ENCODE measurements at places on chromosomes 12 and 14.

GRCh38 chr12:95551305-95551704 is at the start of gene USP44:
Gene USP44 (minus strand): TSS chr12:95551476. CDS start chr12:95534256, 17,220 bp downstream.
- DNase-seq = no peak

- DNase-seq = no peak
Observed at GRCh38 chr12:80864046-80864735, 73.5 kb downstream of the LIN7A start.

DNA sequence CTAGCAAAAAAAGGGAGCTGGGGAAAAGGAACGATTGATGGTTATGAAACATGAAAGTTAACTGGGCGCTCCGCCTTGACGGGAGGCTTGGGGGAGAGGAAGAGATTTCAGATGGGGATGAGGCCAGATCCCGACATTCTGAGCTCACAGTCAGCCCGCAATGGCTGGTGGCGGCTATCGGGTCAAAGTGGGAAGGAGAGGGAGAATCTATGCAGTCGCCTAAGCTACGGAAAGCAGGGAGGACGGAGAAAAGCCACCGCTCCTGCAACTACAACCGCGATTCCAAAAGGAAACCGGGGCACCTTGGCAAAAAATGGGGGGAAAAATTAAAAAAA is 502 bp downstream of the MPHOSPH9 start:
- no peak for DNase-seq

GRCh38 chr14:103510724-103511693 is 11.6 kb downstream of the CKB start:
- no peak for DNase-seq

GRCh38 chr14:42023452-42023851 is 416.8 kb downstream of the LRFN5 start:
- no peak for DNase-seq

DNA sequence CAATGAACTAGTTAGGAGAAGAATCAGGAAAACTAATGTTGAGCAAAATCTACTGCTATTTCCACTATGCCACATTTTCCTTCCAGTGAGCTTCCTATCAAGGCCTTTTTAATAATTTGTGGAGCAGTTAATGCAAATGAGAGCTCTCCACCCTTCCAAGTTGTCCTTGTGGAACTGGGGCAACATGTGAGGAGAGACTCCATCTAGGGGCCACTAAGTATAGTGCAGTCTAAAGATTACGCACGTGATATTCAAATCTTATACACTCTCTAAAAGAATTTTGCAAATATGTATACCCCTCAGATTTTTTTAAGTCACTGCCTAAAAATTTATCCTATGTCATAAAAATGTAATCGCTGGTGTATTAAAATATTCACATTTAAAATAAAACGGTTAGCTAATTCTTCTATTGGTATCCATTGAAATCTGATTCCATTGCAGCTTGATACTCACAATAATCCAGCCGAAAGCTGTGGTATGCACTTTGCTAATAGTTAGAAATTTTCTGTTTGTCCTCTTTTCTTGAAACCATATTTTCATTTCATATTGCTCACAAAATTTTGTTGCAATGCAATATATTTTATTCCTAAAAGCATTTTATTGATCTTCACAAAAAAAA is 100.1 kb downstream of the PAH start:
- DNase-seq = no peak

DNA sequence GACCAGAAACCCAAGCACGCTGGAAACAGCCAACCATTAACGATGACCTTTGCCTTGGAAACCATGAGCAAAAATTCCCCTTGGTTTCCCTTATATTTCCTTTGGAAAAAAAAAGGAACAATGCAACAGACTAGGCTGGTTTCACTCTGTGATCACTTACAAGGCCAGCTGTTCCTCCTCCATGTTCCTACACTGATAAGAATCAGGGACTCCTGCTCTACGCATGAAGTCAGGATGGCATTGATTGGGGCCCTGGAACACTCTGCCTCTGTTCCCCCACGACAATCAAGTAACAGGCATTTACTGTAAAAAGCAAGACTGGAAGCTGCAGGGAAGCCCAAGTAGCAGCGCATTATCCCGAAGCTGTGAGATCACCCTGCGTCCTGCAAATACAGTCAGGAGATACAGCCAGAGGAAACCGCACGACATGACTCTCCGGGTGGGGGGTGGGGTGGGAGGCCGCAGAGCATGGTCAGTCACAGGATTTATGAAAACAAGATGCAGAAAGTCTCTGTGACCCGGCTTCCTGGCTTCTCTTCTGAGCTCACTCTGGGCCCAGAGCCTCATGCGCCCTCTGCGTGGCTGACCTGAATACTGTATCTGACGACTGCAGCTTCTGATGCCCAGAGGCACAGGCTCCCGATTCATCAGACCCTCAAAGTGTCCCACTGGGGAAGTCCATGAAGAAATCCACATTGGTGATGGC is 31.1 kb downstream of the SSH1 start:
- DNase-seq = no peak

DNA sequence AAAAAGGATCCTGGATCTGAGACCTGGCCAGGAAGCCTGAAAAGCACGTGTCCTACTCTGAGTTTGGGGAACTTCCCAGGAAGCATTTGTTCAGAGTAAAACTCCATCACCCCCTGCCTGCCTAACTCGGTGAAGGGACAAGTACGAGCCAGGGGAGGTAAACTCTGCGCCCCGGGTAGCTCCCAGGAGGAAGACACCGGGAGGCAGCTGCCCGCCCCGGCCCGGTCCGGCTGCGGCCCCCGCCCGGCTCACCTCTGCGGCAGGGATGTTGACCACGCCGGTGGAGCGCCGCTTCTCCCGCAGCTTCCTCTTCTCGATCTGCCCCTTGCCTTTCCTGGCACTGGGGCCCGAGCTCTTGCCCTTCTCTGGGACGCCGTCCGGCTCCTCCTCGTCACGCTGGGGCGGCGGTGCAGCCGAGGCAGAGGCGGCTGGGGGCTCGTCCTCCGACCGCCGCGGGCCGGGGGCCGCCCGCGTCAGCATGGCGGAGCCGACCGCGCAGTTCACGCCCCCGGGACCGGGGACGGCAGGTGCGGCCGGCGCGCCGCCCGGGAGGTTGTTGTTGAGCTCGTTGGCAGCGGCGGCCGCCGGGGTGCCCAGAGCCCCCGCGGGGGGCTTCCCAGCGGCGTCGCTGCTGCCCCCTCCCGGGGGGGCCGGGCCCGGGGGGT is 1.2 kb downstream of the PAWR start:
- no peak for DNase-seq

GRCh38 chr12:59486827-59487226 is 109.0 kb upstream of the SLC16A7 start:
- DNase-seq = no peak

- DNase-seq = no peak
Observed at GRCh38 chr12:40145896-40146295, 40.0 kb upstream of the SLC2A13 start.

DNA sequence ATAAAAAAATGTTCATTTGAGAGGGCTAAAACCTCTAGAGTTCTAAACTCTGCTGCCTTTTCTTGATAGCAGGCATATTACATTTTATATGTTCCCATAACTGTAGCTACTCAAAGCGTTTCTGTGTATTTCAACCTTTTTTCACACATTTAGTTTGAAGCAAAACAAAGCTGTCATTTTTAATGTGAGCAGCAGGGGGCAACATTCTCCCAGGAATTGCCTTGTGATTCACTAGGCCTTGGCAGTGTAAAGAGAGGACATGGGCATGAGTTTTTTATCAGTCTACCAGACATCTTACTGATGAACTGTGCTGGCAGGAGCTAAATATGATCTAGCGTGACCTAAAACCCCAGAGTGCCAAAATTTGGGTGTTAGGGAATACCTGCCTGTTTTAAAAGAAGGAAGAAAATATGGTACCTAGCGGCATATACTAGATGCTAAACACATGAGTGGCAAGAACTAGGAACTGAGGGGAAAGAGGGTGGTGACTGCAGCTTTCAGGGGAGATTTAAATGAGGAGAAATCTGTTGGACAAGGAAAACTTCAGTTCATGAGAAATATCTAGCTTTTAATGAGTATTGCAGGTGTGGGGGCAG is 65.3 kb downstream of the IFT43 start:
- DNase-seq = peak; percentile 13

DNA sequence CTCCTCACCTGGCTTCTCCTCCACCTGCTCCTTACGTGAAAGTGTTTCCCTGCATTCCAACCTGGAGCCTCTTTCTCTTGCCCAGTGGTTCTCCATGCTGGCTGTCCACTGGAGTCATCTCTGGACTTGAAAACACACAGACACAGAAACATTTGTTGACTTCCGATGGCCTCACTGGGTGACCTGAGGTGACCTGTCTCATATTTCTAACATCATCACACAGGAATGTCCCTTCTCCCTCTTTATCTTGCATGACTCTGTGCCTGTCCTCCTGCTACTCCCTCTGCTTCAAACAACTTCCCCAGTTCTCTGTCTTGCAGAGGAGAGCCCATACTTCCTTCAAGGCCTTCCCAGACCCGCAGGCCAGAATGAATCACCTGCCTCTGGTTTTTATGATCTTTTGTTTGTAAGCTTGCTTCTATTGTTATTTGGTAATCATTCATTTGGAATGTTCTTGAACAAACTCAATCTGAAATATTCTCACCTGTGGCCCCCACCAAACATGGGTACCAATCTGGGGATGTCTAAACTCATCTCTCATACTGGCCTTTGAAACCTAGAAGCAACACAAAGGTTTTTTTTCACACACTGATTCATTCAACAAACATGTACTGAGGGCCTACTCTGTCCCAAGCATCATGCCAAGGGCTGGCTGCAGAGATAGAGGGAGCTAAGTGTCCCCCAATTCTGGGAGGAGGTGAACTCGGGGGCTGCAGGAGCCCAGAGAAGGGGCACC is 9.7 kb upstream of the RIN3 start:
- DNase-seq = no peak

DNA sequence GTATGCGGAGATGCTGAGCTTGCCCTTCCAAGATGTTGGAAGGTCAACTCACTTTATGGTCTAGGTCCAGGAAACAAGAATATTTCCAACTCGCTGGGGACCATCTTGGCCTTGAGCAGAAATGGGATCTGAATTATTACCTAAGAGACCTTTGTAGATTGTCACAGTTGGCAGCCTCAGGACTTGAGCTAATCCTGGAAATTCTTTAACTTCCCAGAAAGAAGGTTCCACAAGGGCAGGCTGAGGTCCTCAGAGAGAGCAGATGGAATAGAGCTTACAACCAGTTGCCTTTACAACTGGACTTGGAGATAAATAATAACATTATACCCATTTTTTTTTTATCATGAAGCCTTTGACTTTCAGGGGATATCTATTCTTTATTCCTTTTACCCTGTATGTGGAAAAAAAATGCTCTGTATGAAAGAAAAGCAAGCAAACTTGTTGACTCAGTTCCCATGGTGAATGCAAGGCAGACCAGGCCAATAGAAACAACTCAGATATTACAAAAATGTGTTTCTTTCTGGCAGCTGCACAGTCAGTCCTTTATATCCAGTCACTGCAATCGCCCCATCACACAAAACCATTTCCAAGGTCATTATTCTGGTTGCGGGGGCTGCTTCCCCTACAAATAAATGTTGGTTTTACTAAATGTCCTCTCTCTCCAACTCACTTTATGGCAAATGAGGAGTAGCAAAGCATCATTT is 401.4 kb downstream of the ZFP36L1 start:
- DNase-seq = no peak

DNA sequence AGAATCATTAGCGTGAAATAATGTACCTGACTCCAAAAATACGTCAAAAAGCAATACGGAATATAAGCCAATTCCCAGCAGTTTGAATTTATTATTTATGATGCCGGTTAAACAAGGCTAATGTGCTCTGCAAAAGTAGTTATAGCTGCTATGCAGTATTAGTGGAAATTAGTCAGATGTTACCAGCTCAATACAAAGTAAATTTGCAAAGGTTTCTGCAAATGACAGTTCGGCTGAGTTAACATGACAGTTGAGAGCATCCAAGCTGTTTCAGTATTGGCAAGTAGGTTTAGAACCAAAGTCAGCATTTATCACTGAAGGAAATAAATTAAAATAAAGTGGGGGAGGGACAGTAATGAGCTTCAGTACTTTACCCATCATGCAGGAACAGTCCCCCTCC is 1665.8 kb upstream of the FLRT2 start:
- DNase-seq = no peak

DNA sequence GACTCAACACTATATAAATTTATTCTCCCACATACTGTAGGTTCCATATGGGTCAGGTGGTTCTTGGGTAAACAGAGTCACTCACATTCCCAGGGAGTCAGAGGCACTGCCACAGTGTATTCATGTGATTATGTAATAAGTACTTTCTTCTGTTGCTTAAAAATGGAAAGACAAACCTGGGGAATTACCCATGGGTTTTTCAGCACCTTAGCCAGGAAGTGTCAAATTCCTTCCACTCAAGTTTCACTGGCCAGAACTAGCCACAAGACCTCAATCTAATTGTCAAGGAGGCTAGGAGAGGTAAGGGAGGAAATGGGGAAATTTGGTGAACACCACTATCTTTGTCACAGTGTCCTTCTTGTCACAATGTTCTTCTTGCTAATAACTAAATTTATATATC is 333.2 kb upstream of the MDGA2 start:
- no peak for DNase-seq

GRCh38 chr14:68493152-68493911 is 299.5 kb downstream of the ZFP36L1 start:
- no peak for DNase-seq

GRCh38 chr12:79645235-79645630 is 45.5 kb downstream of the PAWR start:
- no peak for DNase-seq

- no peak for DNase-seq
Observed at GRCh38 chr12:87828382-87828973, 200.7 kb downstream of the C12orf50 start.

DNA sequence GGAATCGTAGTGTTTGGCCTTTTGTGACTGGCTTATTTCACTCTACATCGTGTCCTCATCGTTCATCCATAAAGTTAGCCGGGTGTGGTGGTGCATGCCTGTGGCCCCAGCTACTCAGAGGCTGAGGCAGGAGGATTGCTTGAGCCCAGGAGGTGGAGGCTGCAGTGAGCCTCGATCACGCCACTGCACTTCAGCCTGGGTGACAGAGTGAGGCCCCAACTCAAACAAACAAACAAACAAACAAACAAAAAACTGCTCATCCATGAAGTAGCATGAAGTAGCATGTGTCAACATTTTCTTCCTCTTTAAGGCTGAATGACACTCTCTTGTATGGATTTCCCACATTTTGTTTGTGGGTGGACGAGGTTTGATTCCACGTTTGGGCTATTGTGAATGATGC is 44.0 kb upstream of the MEG3 start:
- no peak for DNase-seq

GRCh38 chr12:121812320-121812871 is 8.6 kb downstream of the SETD1B start:
- DNase-seq = no peak

All from activated CD8-positive, alpha-beta memory T cell treated with anti-CD3 and anti-CD28 coated beads for 1 hour (primary cell).